ENCODE measurements at places on chromosomes 6 and 20.

GRCh38 chr20:588476-588875, 21.6 kb downstream of the TCF15 start:
- DNase-seq: no peak

DNA sequence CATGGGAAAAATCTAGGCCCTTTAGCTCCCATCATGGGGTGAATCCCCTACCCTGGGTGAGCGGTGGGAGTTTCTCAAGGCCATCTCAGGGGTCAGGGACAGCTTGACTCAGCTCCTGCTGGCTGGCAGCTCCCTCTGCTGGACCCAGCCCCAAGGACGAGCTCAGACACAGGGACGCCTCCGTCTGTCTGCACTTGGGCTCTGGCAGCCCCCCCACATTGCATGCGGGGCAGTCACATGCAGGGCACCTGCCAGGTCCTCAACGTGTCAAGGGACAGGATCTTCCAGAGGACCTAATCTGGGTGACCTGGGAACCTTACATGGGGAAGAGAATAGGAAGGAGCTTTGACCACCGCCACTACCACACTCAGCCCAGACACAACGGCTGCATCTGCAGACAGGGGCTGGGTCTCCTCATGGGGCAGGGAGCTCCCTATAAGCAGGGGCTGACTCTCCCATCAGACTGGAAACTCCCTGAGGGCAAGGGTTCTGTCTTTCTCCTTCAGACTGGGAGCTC, 173.4 kb downstream of the MRPL14 start:
- DNase-seq: no peak

DNA sequence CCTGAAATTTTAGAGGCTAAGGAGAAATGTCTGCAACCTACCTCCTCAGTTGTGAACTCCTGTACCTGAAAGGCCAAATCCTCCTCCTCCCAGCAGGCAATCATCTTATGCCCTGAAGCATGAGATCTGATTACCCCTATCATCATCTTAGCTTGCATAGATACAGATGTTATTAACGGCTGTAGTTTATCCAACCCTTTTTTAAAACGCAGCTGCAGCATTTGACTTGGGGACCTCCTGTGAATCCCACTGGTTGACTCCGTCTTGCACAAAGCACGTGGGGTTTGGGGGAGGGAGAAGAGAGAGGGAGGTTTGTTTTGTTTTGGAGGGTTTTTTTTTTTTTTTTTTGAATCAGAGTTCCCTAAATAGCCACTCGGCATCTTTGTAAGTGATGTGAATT, 5.8 kb upstream of the NR2E1 start:
- DNase-seq: no peak

- no peak for DNase-seq
Observed at GRCh38 chr20:37988306-37988954, 44.8 kb downstream of the TTI1 start.

- DNase-seq: no peak
Observed at GRCh38 chr6:37058084-37058586, 52.7 kb downstream of the FGD2 start.

DNA sequence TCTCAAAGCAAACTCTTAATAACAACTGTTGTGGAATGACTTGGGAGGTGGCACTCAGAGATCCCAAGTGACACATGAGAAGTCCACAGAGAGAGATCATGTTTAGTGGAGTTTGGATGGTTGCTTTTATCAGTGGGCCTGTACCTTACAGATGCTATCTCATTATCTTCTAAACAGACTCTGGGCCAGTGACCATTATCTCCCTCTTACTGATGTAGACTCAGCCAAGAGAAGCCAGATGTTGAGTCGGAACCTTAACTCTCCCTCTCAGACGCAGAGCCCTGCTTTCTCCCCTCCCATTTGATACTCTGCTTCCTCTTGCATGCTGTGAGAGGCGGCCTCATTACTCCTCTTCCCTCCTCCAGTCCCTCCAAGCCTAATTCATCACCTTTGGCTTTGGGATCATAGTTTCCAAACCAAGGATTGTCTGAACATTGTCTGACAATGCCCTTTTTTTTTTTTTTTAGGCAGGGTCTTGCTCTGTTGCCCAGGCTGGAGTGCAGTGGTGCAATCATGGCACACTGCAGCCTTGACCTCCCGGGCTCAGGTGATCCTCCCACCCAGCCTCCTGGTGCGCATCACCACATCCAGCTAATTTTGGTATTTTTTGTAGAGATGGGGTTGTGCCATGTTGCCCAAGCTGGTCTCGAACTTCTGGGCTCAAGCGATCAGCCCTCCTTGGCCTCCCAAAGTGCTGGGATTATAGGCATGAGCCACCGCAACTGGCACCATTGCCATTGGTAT, 4.5 kb upstream of the DDR1 start:
- DNase-seq: no peak

- DNase-seq: no peak
Observed at GRCh38 chr20:42531508-42531961, 658.2 kb downstream of the PTPRT start.

- DNase-seq: no peak
Observed at GRCh38 chr20:59020938-59021551, 1.8 kb downstream of the TUBB1 start.

- no peak for DNase-seq
Observed at GRCh38 chr6:43250992-43251373, 7.7 kb downstream of the TTBK1 start.

- no peak for DNase-seq
Observed at GRCh38 chr6:16420715-16421461, 182.5 kb downstream of the GMPR start.

GRCh38 chr6:119346936-119347335, 2.6 kb downstream of the MAN1A1 start:
- no peak for DNase-seq

DNA sequence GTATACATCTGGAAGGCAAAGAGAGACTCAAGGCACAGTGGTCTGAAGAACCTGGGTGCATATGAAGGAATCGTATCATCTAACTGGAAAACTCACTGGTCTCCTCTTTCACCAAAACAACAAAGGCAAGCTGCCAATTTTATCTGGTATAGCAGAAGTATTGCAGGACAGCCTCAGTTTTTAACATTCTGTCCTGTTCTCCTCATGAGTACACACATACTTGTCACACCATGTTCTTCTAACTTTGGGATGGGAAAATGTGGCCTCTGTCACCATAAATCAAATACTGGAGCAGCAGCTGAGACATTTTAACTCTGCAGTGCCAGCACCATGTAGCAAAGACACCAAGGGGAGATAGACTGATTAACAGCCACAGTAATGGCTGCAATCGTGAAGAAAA, 199.1 kb upstream of the CNR1 start:
- no peak for DNase-seq

- DNase-seq: no peak
Observed at GRCh38 chr20:57332105-57333089, 2.8 kb downstream of the SPO11 start.

- DNase-seq: no peak
Observed at GRCh38 chr6:118791499-118791898, 102.5 kb upstream of the ASF1A start.

DNA sequence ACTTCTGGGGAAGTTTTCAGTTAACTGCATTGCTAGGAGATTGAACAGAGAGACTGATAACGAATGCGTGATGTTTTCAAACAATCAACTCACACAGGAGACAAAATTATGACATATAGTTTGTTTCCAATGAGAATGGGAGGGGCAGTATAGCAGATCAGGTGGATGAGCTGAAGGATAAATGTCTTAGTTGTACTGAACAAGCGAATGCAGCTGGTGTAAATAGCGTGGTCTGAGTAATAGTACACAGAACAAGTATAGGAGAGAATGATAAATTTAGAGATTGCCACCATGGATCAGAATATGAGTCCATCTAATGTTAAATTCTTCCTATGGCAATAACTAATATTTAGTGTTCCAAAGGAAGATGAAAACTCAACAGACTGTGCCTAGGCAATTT, 858.6 kb downstream of the EYS start:
- DNase-seq: no peak

GRCh38 chr20:57698867-57699275, 10.9 kb downstream of the PMEPA1 start:
- DNase-seq: no peak

- DNase-seq: no peak
Observed at GRCh38 chr6:108764580-108764950, 83.7 kb upstream of the ARMC2 start.

- DNase-seq: no peak
Observed at GRCh38 chr20:23112595-23112994, 26.5 kb upstream of the CD93 start.

DNA sequence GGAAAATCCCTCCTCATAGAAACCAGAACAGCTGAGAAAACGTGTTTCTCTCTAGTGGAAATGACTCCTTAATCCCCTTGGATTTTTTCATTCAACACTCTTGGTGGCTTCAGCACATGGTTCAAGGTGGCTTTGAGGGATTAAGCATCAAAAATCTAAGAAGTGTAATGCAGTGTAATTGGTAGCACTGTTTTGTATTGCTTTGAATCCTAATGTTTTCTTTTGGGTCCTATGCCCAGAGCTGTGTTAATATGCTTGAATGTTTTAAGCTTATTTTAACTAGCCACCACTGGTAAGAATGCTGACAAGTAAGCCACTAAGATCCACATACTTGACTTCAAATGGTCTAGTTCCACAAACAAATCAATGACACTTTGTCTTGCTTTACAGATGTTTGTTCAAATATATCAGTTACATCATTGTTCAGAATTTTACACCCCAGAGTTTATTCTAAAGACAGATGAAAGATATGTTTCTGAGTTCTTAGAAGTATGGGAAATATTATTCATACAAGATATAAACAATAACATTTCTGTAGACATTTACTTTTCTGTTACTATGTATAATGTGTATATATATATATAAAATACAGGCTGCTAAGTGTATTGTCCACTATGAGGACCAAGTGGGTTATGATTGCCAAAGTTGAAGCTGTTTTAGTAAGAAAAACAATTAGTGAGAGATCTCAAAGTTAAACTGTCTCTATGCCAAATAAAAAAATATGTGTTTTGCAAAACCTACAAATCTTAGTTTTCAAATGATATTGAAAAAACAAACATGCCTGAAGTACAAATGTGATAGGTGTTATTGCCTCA, 220.8 kb downstream of the OGFRL1 start:
- DNase-seq: no peak

DNA sequence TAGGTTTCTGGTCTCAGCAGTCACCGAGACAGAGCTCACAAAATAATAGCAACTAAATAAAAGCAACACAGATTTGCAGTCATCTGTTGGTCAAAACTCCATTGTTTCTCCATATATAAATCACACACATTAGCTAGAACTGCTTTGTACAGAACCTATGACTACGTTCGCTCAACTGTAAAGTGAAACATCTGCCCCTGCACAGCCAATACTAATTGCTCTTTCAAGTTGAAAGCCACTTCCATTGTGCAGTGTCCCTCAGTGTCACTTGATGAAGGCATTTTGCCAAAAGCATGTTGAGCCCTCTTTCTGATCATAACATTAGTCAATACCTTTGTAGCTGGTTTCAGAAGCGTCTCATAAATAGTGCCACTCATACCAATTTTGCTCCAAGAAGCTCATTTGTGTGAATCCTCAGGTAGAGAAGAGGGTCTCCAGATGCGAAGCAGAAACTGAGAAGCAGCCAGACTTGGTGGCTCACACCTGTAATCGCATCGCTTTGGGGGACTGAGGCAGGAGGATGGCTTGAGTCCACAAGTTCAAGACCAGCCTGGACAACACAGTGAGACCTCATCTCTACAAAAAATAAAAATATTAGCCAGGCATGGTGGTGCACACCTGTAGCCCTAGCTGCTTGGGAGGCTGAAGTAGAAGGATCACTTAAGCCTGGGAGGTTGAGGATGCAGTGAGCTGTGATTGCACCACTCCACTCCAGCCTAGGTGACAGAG, 68.9 kb downstream of the PERP start:
- DNase-seq: no peak

DNA sequence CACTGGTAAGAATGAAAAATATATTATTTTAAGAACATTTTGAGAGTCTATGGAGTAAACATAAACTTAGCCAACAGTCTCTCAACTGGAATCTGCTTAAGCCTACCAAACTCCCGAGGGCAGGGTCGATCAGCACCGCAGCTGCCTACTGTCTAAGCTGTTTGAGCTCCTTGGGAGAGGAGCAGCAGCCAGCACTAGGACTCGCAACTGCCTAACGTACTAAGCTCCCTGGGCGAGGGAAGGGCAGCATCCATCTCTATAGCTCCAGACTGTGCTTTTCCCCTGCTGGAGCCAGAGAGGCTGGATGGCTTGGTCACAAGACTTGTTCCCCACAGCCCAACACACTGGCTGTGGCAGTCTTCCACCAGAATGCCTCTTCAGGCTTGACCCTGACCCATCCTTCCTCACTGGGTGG, 96.4 kb downstream of the MOXD1 start:
- no peak for DNase-seq

DNA sequence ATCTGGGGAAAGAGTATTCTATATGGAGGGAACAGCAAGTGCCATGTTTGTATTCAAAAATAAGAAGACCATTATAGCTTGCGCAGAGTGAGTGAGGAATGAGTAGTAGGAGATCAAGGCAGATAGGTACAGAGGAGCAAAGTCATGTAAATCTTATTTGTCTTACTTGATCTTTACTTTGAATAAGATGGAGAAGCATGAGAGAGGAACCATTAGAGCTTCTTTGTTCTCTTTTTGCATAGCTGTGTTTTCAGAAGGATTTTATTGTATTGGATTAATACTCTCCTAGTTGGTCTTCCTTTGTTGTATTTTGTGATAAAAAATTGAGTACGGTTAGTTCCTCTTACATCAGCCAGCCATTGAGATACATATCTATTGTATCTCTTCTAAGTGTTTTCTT, 88.4 kb downstream of the SCAF8 start:
- no peak for DNase-seq

- DNase-seq: no peak
Observed at GRCh38 chr20:31685853-31686643, 36.6 kb downstream of the BCL2L1 start.

DNA sequence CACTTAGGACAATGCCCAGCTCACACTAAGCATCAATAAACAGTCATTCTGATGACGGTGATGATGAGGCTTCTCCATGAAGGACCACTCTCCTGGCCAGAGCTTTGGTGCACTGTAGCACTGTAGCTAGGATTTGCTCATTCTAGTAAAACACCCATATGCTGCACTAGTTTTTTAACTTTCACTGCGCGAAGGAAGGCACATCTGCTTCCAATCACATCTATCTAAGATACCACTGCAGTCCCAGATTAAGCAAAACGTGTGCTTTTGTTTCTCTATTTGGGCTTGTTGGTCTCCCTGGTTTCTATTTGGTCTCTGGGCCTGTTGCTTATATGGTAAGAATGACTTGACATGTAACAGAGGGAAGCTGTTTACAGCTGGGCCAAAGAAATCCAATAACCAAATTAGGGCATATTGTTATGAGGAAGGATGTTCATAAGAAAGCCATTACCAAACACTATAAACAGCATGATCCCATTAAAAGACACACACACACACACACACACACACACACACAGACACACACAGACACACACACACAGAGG, 62.4 kb downstream of the FAM229B start:
- DNase-seq: no peak

Measured in stimulated activated CD8-positive, alpha-beta memory T cell treated with anti-CD3 and anti-CD28 coated beads, Interleukin-12 subunit alpha, Interleukin-12 subunit beta, amount 100 ng/mL, for 1 hour (primary cell).